OCI-LY7 (cell line): ENCODE measurements at places on chromosomes 7 and 10. TPM values are rescaled to one million over a fixed set of nuclear protein-coding genes. Genes with fewer than 3 reads are reported as not detected.

The NKX1-2 gene
- not detected in 2 replicates for total RNA-seq

The SMNDC1 gene
- total RNA-seq: 51.7 and 52.4 TPM in 2 replicates

The CBX3 gene
- total RNA-seq: 350 and 364 TPM in 2 replicates

The ESYT2 gene
- total RNA-seq: 24.2 and 25.7 TPM in 2 replicates

The PTF1A gene
- not detected in 2 replicates for total RNA-seq

The GRM3 gene
- not detected in 2 replicates for total RNA-seq

The IL6 gene
- total RNA-seq: not detected in 2 replicates

The PIP gene
- total RNA-seq: not detected in 2 replicates

The ABCB4 gene
- 1.2 TPM in 2 replicates for total RNA-seq

The FAM131B gene
- total RNA-seq: not detected in 2 replicates

The CAV1 gene
- total RNA-seq: 0.30 TPM in 1 of 2 replicates, not detected in the other

The UCMA gene
- total RNA-seq: not detected in 2 replicates

The FLNC gene
- 0.06 TPM in 2 replicates for total RNA-seq

The PLCE1 gene
- not detected in 2 replicates for total RNA-seq

The CHAT gene
- not detected in 2 replicates for total RNA-seq

The PRF1 gene
- 5.8 and 6.3 TPM in 2 replicates for total RNA-seq

The IFIT1 gene
- not detected in 2 replicates for total RNA-seq

The MXI1 gene
- 18.1 and 22.3 TPM in 2 replicates for total RNA-seq

The GPR15LG gene
- not detected in 2 replicates for total RNA-seq

The MOGAT3 gene
- total RNA-seq: not detected in 2 replicates

The CEP41 gene
- 35.4 and 41.1 TPM in 2 replicates for total RNA-seq

The C10orf53 gene
- total RNA-seq: not detected in 2 replicates

The GRM8 gene
- not detected in 2 replicates for total RNA-seq

The NEUROG3 gene
- not detected in 2 replicates for total RNA-seq

The DYDC2 gene
- total RNA-seq: not detected in 2 replicates

The TUBB8 gene
- total RNA-seq: not detected in 2 replicates

The HYAL4 gene
- not detected in 2 replicates for total RNA-seq

The GNG11 gene
- 1.2 TPM in 2 replicates for total RNA-seq

The LRRC17 gene
- total RNA-seq: not detected in 2 replicates

The CNNM1 gene
- not detected in 2 replicates for total RNA-seq

The PROSER2 gene
- total RNA-seq: not detected in 2 replicates

The OR13A1 gene
- 14.5 and 17.4 TPM in 2 replicates for total RNA-seq

The NKX2-3 gene
- not detected in 2 replicates for total RNA-seq
